Common myeloid progenitor, CD34-positive (primary cell): ENCODE measurements at places on chromosomes 4 and X.

GRCh38 chr4:152778656-152779512 is 646 bp downstream of the TIGD4 start:
- DNase-seq = peak; percentile 36

DNA sequence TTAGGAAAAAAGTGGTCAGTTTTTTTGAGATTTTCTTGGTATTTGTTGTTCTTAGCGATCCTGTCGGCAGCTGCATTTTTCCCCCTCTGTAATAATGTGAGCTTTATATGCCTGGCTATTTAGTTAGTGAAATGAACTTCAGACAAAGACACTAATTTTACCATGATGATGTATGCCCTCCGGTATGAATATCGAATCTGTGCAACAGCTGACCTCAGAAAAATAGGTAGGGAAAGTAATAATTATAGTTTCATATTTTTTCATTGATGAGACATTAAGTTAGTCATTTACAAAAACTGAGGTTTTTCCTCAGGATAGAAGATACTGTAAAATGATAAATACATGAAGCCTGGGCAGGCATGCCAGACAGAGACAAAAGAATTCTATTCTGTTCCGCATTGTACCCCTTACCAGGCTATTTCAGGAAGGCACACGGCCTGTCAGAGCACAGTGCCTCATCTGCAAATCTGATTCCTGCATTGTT is 155.8 kb downstream of the SHROOM3 start:
- DNase-seq = no peak

GRCh38 chr4:17030543-17030942 is 132.1 kb upstream of the LDB2 start:
- DNase-seq = no peak

GRCh38 chrX:12026481-12026880 is 111.8 kb upstream of the FRMPD4 start:
- no peak for DNase-seq

- DNase-seq = peak; percentile 27
Observed at GRCh38 chr4:76898385-76898692, 395 bp upstream of the SOWAHB start.
